ENCODE measurements at places on chromosomes 12 and 14.
A peak's percentile ranks its signal among the peaks of the same experiment; 100 is the strongest.

GRCh38 chr12:96811083-96811482, 96.0 kb upstream of the NEDD1 start:
- DNase-seq: no peak

GRCh38 chr12:40892528-40892927, 200.3 kb downstream of the CNTN1 start:
- DNase-seq: no peak

GRCh38 chr14:58779376-58779775, 141.6 kb downstream of the DACT1 start:
- no peak for DNase-seq

DNA sequence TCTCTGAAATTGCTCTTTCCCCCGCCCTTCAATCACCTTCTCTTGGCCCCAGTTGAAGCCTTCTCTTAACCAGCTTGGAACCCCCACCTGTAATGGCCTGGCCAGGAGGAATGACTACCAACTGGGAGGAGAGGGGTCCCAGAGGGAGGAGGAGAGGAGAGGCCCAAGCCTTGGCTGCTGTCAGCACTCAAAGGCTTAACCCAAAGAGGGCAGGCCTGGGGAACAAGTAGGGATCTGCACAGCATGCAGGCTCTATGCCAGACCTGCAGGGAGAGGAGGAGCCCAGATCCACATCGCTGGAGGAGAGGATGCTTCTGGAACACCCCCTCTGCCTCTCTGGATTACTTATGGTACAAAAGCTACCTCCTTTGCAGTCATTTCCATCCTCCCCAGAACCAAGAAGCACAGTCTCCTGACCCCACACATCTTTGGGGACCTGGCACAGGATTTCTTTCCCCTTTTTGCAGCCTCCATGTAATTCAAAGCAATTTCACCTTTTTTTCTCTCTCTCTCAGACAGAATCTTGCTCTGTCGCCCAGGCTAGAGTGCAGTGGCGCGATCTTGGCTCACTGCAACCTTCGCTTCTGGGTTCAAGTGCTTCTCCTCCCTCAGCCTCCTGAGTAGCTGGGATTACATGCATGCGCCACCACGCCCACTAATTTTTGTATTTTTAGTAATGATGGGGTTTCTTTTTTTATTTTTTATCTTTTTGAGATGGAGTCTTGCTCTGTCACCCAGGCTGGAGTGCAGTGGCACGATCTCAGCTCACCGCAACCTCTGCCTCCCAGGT, 6.2 kb downstream of the RARG start:
- no peak for DNase-seq

DNA sequence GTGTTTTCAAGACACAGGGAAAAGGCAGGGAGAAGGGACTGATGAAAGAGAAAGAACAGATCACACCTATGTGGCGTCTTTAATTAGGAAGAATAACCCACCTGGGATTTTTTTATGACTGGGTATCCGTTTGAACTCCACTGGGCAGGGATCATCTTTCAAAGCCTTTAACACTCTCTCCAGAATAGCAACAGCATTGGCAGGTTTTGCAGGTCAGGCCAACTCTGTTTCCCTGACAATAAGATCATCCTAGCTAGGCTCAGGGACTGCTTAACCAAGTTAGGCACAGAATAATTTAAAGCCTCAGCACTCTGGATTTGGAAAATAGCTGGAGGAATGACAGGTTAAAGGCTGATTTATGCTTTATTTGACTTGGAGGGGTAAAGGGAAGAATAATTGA, 117.6 kb downstream of the SUDS3 start:
- no peak for DNase-seq

DNA sequence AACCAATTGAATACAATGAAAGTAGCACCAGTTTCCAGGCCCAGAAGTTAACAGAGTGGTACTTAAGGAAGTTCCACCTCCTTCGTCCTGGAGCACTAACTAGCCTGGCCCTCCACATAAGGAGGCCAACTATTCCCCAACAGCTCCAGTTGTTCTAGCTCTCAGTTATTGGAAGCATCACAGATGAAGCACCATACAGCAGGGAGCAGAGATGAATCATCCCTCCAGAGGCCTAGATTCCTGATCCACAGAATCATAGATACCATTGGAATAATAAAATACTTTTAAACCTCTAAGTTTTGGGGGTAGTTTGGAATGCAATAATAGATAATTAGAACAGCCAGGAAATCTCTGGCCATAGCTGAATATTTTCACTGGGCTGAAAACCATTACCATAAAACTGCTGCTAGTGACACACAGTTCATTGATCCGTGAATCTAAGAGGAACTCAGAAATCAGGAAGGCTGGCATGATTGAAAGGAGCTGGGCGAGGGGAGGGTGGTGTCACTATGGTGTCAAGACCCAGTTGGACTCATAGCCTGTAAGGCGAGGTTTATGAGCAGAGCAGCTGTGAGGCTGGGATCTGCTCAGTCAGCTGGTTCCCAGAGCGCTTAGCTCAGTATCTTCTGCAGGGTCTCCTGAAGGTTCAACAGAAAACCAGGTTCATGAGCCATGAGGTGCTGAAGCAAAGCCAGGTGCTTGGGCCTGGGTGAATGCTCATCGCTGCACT, 371.4 kb upstream of the TMTC1 start:
- no peak for DNase-seq

DNA sequence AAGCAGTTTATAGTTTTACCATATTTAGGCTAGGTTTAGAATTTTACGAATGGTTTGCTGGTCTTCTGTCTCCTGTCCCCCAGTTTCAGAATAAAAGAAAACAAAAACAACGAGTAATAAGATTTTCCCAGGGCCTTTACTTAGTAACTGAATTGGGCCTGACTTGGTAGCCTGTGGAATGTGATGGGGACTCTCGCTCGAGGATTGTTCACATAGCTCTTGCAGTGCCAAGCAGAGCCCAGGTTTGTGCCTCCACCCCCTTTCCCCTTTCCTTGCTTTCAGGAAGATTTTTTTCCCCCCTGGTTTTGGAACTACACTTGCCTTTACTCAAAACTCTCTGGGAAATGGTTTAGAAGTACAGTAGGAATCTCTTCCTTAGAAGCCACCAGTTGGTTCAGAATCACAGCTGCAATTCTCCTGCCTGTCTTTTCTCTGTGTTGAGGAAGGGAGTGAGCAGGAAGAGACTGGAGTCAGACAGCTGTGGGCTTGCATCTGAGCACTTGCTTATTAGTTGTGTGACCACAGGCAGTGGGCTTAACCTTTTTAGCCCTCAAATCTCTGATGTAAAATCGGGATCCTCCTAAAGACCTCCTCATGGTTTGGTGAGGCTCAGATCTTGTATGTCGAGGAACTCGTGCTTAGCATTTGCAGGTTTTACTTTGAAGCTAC, 501.2 kb downstream of the PCNX1 start:
- no peak for DNase-seq

GRCh38 chr12:26097046-26097878, 27.6 kb downstream of the BHLHE41 start:
- peak; percentile 18 for DNase-seq

DNA sequence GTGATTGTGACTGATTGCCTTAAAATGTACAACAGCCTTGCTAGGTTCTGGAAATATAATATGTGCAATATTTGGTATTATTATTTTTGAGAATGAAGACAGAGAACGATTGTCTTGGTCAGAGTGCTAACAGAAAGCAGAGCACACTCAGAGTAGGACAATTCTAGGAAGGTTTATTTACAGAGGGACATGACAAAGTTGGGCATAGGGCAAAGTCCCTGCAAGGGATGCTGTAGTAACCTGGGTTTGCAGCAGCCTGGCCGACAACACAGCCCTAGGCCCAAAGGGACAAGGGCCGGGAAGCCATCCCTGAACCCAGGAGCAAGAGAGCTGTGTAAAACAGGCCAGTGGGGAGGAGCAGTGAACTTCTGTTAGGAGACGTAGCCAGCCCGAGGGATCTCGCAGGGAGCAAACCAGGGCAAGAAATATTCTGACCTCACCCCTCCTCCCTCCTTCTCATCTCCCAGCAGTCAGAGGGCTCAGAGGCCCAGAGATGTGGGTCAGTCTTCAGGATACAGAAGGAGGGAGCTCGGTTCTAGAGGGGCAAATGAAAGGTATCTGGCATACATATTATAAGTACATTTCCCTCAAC, 51.0 kb upstream of the FERMT2 start:
- DNase-seq: no peak

DNA sequence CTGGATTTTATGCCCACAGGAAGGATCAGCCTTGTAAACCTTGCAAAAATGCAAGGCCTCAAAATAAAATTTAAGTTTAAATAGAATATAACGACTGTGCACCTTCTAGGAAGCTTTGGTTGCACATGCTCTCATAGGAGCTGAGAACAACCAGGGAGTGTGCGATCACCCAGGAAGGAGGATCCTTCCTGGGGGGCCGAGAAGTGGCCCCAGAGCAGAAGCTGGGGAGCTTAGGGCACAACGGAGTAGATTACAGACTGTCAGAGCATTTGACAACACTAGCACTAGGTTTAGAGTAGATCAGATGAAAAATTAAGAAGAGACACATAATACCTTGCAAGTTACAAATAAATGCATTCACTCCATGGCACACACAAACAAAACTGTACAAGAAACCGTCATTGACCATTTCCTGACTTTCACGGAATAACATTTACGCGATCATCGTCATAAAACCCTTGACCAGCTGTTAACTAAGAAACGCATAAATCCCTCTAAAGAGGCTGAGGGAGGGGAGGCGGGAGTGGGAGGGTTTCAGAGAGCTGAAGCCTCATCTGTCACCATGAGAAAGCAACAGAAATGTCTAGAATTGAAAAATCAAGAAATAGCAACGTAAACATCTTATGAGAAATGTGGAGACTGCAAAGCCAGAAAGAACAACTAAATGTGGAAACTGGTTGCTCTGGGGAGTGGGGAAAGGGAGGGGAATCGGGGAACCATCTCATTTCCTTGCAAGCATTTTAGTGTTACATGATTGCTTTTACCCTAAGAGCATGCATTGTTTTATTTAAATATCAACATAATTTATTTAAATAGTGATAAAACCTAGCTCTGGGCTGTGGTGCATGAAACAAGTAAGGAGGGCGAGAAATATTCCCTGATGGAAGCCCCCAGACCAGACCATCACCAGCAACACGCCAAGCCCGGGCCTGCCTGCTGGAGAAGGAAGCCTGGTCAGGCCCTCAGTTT, 13.1 kb upstream of the CCDC85C start:
- DNase-seq: no peak

DNA sequence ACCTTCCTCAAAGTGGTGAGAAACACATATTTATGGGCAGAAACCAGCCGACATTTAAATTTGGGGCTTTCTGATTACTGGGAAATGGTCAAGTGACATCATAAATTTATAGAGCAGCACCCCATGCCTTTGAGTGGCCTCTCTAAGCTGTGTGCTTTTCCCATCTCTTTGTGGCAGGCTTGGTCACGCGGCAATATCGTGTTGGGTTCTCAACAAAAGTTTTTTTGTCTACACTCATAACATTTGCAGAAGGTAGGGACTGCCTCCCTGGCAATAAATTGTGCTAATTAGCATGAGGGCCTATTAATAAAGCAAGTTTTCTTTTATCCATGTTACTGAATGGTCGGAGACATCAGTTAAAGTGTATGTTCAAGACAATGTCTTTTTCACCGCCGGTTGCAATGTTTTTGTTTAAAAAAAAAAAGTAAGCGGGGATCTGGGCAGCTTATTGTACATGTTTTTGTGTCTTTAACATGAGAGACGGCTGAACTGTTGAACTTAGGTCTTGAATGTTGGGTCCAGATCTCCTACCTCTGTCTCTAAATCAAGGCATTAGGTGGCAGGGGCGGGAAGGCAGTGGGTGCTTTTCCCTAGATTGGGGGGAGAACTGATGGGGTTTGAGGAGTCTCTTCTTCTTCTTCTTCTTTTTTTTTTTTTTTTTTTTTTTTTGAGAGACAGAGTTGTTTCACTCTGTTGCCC, 193.3 kb downstream of the PHETA1 start:
- no peak for DNase-seq

GRCh38 chr12:103933237-103933636, 3.0 kb downstream of the HSP90B1 start:
- DNase-seq: no peak

DNA sequence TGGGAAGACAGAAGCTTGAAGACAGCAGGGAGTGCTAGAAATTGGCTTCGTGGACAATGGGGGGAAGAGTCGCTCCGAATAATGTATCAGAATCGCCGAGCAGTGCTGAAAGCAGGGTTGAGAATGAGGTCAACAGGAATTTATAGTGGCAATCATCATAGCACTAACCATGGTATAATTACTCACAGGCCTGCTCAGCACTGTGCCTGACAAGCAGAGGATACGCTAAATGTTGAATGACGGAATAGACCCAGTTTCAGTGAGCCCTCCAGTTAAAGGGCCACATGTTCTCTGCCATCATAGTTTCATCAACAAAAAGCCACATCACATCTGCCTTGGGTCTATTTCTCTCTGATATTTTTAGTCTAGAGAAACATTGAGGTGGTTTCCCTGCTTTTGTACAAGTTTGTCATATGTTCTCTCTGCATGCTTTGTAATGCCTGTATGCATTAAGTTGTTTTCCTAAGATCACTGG, 130.3 kb upstream of the EGLN3 start:
- DNase-seq: no peak

DNA sequence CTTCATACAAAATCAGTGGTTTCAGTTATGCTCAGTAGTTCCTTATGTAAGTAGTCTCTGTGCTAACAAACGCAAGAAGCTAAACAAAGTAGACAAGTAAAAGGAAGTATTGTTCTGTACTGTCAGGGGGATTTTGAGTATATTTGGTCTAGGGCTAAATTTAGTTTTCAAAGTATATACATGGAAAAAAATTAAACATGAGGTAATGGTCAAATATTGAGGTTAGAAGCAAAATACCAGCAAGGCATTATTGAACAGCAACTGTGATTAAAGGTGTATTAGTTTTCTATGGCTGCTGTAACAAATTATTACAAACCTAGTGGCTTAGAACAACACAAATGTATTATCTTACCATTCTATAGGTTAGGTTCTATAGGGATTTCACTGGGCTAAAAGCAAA, 18.8 kb downstream of the GNG2 start:
- DNase-seq: no peak

DNA sequence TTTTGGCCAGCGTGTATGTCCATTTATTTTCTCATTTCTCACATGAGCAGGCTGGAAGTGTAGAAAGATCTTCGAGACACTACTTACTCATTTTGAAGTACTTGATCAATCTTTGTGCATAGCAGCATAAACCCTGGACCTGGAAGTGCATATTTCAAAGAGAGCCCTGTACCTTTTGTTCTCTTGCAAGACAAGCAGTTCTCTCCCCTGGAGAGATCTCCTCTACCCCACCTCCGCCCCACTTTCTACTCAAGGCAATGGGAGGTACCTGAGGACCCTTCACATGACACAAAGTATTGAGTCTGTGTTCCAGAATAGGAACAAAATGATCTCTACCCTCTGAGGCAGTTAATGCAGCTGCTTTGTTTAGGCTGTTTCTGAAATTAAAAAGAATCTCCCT, 27.4 kb upstream of the RASSF3 start:
- no peak for DNase-seq

- DNase-seq: no peak
These were observed 774 bp upstream of the TMEM30B start for GRCh38 chr14:61281948-61282275.

- no peak for DNase-seq
These were observed 24.9 kb downstream of the RIN3 start for GRCh38 chr14:92538412-92538985.

DNA sequence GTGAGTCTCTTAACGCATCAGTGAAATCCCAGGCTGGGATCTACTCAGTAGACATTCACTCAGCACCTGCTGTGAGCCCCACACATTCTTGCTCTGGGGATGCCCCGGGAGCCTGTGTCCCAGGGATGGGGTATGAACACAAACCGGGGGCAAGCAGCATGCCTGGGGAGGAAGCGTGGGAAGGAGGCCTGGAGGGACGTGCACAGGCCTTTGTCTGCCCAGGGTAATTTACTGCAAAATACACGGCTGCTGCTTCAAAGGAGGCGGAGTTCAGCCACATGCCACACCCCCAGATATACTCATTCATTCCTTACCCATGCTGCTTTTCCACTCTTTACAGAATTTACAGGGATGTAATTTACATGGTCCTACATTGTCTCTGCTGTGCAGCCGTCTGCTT, 187.8 kb downstream of the ADGRD1 start:
- DNase-seq: no peak
